ENCODE measurements at places on chromosomes 4 and X.

DNA sequence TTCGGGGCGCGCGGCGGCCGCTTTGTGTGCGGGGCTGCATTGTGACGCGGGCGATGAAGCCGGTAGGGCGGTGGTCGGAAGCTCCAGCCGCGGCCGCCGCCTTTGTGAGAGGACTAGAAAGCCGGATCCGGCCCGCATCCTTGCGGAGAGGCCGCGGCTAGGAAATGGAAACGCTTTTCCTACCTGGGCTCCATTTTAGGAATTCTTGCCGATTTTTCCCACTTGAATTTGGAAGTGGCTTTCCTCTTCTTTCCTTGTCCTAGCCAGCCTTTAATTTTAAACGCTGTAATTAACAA lies 708 bp downstream of the TMSB4X start:
- DNase-seq, result no peak

DNA sequence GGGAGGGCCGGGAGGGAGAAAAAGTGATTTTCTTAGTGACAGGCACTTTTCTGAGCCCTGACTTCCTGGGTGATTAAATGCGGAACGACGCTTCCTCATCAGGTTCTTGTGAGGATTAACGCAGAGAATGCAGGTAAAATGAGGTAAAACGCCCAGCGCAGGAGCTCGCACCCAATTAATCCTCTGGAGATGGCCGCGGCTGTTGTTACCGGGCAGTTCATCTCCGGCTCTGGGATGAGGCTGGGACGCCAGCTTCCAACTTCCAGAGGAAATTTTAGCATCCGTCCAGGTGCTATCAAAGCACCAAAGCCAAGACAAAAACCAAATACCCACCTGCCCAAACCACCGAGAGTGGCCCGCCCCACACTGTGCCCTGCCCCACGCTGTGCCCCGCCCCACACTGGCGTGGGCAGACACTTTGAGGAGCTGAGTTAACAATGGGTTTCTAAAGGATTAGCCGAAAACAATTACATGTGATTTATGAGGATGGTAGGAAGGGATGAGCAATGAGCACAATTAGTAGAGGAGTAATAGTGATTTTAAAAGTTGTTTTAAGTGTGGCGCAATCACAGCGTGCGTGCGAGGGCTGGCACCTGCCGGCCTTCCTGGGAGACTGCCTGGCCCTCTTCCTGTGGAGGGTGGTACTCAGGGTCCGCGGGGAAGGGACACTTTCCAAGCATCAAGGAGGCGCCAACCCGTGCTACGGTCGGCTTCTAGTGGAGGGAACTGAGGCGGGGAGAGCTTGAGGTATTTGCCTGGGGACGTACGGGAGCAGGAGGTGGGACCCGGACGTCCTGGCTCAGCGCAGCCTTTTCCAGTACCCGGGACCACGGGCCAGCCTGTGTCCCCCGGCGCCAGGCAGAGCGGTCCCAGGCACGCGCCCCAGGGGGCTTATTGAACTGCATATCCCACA lies 41.6 kb upstream of the ADRA2C start:
- no peak for DNase-seq

- no peak for DNase-seq
These were observed 55.1 kb downstream of the CLCN5 start for GRCh38 chrX:49977319-49978090.

- DNase-seq, result peak; percentile 79
These were observed 37.0 kb downstream of the FNIP2 start for GRCh38 chr4:158805635-158806471.

- peak; percentile 77 for DNase-seq
These were observed 59.2 kb downstream of the SLC7A11 start for GRCh38 chr4:138182838-138183426.

DNA sequence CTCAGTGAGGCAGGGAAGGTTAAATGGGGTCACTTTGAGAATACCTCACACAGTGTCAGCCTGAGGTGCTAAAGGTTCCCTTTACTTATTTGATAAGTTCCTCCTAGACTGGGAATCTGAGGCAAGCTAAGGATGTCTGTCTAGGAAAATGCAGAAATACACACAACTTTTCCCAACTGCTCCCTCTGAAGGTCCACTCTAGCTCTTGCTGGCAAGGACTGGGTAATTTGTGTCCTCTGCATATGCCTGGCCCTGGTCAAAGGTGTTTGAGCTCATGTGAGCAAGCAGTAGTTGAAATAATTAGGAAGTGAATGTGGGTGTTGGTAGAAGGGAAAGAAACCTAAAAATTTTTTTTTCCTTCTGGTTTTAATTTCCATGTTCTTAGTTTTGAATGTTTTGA lies 21.3 kb downstream of the TXLNG start:
- no peak for DNase-seq

DNA sequence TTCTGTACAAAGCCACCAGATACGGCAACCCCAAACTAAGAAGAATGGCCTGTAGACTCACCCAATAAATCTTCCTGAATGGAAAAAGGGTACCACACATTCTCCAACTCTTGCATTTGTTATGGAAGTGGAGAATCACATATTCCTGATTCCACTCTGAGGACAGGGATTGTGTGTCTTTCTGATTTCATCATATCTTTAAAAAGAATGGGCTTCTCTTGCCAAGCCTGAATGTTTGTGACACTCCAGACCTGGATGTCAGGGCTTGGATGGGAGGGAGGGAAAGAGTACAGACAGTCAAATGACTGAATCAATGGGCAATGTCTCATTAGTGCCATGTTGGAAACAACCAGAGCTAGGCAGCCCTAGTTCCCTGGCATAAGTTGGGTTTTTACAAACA lies 77.4 kb downstream of the PLAC1 start:
- no peak for DNase-seq

- DNase-seq, result peak; percentile 9
These were observed 107.9 kb downstream of the ABLIM2 start for GRCh38 chr4:8050555-8051206.

DNA sequence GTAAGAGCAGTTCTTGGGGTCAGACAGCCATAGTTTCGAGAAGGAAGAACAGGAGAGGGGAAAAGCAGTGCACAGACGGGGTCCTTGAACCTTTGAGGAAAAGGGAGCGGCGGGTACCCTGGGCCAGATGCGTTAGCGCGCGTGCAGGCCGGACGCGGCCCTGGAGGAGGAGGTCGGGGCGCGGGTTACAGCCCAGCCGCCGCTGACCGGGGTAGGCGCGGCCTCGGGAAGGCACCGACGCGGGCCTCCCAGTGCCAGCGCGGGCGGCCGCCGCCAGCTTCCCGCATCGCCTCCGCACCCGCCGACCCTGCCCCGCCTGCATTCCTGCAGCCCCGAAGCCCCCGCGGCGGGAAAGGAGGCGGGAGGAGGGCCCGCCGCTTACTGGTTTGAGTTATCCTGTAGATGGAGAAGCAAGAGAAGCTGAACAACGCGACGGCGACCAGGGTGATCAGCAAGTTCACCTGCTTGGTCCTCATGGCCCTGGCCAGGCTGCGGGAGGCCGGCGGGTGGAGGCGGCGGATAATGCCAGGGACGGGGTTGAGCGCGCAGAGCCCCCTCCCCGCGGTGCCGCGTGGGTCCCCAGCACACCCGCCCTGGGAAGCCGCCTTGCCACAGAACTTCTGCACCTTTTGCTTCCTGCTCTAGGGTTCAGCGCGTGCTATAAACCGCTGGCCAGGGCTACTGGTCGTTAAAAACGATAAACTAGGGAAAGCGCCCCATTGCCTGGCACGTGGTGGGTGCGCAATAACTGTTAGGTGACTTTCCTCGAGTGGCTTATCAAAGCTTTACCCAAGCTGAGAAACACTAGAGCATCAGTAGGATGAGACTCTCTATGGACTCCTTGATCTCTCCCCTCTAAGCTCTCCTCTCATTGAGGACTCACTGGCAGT lies at the start of gene MGAT4D:
MGAT4D (minus strand) TSS at position 547 of the 890 bp plus-strand sequence; CDS start at position 476, 71 bp downstream.
- peak; percentile 5 for DNase-seq

- peak; percentile 11 for DNase-seq
These were observed 78.7 kb downstream of the WDFY3 start for GRCh38 chr4:84887824-84888223.

DNA sequence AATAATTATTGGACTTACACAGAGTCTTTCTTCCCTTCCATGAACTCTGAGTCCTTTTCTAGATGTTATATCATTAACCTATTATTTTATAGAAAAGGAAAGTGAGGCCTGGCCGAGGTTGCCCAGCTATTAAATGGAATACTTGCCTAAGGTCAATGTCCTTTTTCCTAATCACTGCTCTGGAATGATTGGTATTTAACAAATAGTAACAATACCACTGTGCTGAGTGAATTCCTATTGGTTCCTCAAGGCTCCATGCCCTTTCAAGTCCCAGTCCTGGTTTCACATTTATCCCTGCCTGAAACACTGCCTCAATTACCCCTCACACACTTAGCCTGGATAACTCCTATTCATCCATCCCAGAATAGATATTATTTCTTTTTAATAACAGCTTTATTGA lies 6.2 kb downstream of the TCEAL9 start:
- no peak for DNase-seq

DNA sequence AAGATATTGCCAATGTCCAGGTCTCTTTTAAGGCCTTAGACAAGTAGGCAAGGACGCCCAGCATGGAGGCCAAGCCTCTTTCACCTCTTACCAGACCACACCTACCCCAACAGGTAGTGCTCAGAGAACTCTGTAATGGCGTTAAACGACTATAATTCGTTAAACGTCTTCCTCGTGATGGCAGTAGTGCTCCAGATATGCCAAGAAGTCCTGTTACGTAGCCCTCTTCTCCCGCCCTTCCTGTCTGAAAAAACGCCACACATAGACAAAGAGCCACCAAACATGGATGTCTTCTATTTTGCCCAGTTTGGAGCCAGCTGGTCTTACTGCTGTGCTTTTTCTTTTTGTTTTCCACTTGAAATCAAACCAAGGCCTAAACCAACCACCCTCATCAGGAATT lies 190.7 kb downstream of the OR13H1 start:
- no peak for DNase-seq

GRCh38 chrX:124548571-124548970 lies 202.2 kb downstream of the SH2D1A start:
- DNase-seq, result no peak

GRCh38 chr4:87919941-87920340 lies 55.6 kb upstream of the SPP1 start:
- DNase-seq, result peak; percentile 63

- DNase-seq, result no peak
These were observed 73.1 kb downstream of the METTL14 start for GRCh38 chr4:118758293-118758692.

DNA sequence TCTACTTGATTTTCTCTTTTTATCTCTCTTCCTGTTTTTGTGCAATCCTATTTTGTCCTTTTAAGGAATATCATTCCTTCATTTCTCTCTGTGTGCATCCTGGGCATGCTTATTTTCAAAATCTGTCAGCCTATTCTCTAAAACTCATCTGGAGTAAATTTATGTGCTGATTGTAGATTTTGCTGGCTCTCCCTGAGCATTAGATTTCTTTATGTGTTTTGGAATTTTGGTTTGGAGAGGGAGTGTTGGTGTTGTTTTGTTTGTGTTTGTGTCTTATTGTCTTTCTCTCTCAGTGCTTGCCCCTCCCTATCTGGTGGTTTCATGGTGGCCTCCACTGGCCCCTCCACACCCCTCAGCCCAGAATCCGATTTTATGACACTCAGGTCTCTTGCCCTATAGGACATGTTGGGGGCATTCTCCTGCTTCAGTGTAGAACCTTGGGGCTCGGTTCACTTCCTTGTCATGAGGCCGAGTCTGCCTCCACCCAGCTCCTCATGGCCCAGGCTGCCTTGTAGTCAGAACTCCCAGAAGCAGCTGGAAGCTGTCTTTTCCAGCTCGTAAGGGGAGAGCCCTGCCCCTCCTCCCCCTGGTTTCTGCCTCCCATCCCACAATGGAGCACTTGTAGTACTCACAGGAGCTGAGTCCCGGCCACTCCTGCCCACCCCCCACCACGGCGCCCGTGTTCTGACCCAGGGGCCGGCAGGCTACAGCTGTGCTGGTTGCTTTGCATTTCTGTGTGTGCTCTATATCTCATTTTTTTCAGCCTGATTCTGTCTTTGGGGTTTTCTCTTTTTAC lies 24.5 kb upstream of the PJA1 start:
- DNase-seq, result no peak

DNA sequence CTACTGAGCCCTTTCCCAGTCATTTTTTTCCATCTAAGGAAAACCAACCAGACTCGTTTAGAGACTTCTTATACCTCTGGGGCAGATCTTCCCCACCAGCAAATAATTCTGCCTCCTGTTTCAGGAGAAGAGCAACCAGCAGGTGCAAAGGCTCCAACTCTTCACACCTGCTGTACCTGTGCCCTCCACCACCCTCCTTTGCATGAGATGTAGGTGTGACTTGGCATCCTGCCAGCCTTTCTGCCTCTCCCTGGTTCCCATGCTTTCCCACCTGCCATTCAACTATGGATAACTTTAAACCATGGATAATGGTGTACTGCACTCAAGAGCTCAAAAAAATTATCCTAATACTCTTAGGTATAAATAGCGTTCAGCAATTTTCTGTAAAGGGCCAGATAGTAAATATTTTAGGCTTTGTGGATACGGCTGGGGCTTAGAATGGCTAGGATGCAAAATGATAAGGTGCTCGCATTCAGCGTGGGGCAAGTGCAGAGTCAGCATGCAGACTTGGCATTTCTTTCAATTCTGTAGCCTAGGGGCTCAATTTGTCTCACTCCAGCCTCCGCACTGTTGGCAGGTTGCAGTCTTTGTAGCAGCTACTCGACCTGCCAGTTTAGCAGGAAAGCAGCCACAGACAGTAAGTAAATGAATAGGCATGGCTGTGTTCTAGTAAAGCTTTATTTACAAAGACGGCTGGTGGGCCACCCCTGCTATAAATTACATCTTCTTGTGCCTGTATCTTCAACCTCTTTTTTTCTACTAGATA lies 79.8 kb downstream of the HCCS start:
- no peak for DNase-seq

- DNase-seq, result no peak
These were observed 107.6 kb downstream of the MID1 start for GRCh38 chrX:10512741-10513140.

- no peak for DNase-seq
These were observed 5.8 kb downstream of the SSR4 start for GRCh38 chrX:153800177-153800722.

- peak; percentile 62 for DNase-seq
These were observed 26.9 kb downstream of the ASB9 start for GRCh38 chrX:15242899-15243555.

- peak; percentile 96 for DNase-seq
These were observed at the start of gene HADH for GRCh38 chr4:107989537-107990386. TSS of gene HADH (plus strand) at chr4:107989889. CDS start at chr4:107989933, 44 bp downstream.

DNA sequence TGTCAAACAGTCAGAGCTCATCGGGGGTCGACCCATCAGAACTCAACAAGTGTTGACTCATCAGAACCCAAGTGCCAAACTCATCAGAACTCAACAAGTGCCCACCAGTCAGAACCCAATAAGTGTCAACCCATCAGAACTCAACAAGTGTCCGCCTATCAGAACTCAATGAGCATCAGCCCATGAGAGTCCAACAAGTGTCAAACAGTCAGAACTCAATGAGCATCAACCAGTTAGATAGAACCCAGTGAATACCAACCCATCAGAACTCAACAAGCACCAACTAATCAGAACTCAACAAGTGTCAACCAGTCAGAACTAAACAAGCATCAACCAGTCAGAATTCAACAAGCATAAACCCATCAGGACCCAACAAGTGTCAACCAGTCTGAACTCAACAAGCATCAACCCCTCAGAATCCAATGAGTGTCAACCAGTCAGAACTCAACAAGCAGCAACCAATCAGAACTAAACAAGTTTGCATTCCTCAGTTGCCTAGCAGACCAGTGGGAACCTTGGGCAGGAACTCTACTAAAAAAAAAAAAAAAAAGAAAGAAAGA lies 115.3 kb downstream of the PRKX start:
- no peak for DNase-seq

- no peak for DNase-seq
These were observed 75.8 kb downstream of the JAKMIP1 start for GRCh38 chr4:6124386-6125102.

GRCh38 chr4:67685532-67685859 lies 15.5 kb downstream of the UBA6 start:
- DNase-seq, result no peak
